ENCODE measurements at places on chromosomes 7 and 10.

GRCh38 chr7:148265896-148266295 is 324.7 kb upstream of the C7orf33 start:
- no peak for DNase-seq

DNA sequence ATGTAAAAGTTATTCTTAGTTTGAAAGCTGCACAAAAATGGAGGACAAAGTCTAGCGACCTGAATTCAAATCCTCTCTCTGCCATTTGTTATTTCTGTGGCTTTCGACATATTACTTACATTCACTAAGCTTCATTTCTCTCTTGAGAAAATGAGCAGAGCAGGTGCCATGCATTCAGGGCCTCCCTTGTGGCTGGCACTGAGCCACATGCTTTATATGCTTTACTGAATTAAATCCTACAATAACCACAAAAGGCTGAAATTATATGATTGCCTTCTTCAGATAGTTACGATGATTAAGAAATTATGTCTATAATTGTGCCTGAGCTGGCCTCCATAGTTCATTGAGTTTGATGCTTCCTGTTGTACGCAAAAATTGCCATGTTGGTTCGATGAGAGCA is 98.7 kb downstream of the NPSR1 start:
- DNase-seq, result no peak

- DNase-seq, result no peak
These were observed 105.0 kb upstream of the SLC26A5 start for GRCh38 chr7:103551016-103551415.

- DNase-seq, result peak; percentile 4
These were observed 31.9 kb upstream of the AGBL3 start for GRCh38 chr7:134954197-134955082.

- DNase-seq, result no peak
These were observed 117.0 kb upstream of the STK17A start for GRCh38 chr7:43465581-43466554.

- DNase-seq, result no peak
These were observed 168.6 kb downstream of the NRP1 start for GRCh38 chr10:33165911-33166310.

DNA sequence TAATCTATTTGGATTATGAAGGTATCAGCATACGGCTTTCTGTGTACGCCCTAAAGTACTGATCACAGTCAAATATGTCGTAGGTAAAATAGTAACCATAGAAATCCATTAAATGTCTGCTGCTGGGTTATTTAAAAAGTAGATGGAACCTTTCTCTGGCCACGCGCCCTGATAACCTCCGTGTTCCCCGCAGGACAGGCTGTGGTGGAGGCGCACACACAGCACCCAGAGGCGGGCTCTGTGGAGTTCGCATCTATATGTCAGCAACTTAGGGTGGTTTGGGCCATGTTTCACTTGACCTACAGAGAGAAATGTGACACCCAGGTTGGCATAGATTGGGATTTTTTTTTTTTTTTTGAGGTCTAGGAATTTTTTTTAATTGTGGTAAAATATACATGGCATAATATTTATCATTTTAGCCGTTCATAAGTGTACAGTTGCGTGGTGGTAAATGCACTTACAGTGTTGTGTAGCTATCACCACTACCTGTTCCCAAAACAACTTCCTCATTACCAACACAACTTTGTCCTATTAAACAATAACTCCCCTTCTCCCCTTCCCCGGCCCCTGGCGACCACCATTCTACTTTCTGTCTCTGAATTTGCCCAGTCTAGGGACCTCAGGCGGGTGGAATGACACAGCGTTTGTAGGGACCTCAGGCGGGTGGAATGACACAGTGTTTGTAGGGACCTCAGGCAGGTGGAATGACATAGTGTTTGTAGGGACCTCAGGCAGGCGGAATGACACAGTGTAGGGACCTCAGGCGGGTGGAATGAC is 15.4 kb downstream of the PPP2R2D start:
- DNase-seq, result no peak

DNA sequence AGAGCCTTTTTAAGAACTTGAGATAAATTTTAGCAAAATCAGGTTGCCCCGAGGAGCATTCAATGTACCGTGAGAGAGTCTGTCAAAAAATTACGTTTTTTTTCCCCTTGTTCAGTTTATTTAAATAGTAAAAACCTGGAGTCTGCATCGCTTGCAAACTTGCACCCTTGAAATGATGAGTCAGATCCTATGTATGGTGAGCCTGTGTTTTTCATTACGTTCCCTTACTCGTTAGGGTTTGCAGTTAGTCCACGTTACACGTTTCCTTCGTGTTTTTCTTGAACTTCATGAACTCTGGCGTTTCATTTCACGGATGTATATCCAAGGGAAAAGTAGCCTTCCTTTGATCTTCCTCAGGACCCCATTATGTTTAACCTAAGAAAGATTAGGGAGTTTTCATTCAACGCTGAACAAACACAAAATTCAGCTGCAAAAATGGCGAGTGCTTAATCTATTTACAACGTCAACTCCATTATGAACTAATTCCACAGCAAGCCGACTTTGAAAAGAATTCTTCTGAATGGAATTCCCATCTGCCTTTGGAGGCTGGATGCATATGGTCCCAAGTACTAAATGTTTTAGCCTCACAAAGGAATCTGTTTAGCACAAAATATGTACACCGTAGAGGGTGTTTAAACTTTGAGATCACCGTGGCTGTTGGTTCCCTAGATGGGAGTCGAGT is 182.4 kb downstream of the MYOF start:
- DNase-seq, result no peak

DNA sequence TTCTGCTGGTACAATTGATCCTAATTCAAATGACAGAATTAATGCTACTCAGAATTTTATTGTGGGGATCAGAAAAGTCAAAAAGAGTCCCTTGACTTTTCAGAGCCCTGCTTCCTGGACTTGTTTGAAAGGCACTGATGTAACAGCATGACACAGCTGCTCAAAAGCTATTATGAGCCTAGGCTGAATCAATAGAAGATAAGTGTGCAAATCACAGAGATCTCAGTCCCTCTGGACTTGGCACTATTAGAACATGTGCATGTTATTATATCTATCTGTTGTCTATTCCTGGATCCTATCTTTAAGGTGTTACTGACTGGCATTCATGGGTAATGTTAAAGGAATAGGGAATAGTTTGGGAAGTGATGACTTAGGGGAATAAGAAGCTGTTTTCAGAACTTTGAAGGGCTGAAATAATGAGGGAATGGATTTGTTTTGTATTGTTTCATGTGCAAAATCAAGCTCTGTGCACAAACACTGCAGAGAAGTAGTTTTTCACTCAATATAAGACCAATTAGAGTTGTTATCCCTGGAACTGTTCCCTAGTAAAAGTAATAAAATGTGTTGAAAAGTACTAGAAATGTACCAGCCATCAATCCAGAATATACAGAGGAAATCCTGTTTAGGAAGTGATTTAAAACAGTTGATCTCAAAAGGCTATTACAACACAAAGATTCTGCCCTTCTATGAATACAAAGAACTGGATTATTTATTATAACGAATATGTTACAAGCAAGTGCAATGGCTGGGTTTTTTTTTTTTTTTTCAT is 814.9 kb upstream of the C7orf33 start:
- no peak for DNase-seq

DNA sequence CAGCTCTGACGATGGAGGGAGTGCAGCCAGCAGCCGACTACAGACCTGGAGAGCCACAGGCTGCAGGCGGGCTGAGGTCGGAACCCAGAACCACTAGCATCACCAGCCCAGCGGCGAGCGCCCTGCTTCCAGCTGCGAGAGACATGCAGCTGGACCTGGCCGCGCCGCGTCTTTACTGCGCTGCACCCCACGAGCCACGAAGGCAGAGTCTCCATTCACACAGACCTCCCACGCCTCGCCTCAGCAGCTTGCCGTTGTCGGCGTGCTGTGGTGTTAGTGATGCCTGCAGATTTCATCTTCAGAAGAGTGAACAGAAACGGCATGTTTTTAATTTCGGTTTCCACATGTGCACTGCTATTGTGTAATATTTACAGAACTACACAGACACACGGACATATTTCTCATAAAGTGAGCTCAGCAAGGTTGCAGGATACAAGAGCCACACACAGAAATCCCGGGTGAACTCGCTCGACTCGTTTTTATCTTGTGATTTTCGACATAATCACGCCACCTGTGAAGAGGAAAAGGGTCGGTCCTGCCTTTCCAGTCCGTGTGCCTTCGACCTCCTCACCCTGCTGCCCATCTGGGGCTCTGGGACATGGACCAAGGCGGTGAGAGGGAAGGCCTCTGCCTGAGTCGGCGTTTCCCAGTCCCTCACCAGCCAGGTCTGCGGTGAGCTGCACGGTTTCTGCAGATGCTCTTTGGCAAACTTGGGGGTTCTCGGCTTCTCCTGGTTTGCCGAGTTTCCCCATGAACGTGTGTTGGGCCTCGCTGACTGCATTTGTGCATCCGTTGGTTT is 252.2 kb downstream of the ELFN1 start:
- DNase-seq, result no peak

- DNase-seq, result peak; percentile 66
These were observed 730.6 kb upstream of the IGFBP3 start for GRCh38 chr7:46651561-46652088.

- DNase-seq, result no peak
These were observed 36.2 kb upstream of the USP6NL start for GRCh38 chr10:11647676-11648075.

DNA sequence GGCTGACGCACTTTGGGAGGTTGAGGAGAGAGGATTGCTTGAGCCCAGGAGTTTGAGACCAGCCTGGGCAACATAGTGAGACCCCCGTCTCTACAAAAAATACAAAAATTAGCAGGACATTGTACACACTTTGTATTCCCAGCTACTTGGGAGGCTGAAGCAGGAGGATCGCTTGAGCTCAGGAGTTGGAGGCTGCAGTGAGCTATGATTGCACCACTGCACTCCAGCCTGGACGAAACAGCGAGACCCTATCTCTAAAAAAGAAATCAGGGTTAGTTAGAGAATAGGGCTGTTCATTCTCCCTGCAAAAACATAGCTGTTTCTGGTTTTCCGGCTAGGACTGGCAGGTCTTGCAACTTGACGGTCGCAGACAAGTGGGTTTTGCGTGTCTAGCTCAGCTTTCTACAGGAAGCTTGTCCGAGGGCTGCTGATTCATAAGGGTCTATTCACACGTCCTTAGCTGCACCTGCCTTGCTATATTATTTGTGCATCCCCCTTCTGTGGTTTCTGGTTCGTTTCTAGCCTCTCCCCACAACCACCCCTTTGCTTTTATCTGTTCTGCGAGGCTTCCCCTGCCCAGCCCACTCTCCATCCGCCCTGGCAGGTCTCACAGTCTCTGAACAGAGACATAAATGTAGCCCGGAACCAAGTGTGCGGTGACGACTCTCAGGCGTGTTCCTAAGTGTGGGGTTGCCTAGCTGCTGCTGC is 10.7 kb downstream of the AMZ1 start:
- DNase-seq, result no peak

- DNase-seq, result no peak
These were observed 656 bp downstream of the VSTM4 start for GRCh38 chr10:49114718-49115014.

DNA sequence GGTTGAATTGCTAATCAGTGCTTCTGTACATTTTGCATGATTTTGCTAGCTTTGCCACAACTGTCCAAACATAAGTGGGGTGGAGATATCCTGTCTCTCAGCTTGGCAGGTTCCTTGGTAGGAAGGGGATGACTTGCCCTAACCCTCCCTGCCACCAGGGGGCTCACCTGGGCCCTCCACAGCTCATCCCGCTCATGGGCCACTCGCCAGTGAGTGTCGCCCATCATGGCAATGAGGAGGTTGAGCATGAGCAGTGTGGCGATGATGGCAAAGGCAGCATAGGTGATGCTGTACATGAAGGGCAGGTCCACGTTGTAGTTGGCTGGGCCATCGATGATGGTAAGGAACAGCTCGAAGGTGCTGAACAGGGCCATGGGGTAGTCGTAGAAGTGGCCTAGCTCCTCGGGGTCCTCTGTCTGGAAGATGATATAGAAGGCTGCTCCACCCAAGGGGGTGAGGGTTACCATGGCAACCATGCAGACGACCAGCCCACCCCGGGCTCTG is 12.2 kb downstream of the TRPV6 start:
- no peak for DNase-seq

DNA sequence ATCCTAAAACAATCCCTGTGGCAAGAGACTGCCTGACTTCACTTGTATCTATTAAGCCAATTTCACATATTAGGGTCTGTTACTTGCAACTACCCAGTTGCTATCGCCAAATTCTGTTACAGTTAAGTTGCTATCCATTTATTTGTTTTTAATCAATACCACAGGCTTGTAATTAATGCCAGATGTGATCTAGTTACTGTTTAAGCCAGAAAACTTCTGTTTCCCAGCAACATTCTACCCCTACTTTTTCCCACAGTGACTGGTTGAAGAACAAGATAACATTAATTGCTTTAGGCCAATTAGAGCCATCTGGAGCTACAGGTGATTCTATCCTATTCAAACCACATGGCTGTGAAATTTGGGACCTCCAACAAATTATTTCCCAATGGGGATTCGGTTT is 131.3 kb downstream of the ALOX5 start:
- no peak for DNase-seq

DNA sequence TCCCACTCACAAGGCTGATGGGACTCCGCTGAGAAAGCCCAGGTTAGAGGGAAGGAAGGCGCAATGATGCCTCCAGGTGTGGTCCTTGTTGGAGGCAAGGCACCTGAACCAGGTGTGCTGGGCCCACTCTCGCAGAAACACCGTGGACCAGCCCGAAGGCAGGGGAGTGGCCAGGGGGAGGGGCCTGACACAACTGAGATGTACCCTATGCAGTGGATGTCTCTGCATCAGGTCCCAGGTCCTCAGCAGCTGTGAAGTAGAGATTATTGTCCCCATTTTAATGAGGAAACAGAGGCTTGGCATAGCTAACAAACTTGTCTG is 32.0 kb downstream of the GBX1 start:
- DNase-seq, result no peak

GRCh38 chr7:150413640-150414081 is 34.5 kb downstream of the ZNF775 start:
- DNase-seq, result no peak

DNA sequence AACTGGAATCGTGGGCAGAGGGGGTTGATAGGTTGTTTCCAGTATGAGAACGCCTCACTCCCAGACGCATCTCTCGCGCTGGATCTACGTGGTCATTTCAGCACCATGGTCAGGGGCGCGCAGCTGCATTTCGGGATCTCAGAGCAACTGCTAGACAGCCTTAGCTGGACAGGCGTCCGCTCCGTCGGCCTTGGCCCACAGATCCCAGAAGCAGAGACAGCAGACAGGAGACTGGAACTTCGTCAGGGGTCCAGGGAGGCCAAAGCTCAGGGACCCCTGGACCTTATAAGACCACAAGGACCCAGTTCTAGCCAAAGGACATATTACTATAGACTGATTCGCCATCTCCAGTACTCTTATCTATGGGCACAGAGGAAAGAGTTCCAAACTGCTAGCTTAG is 5.3 kb downstream of the NEUROG3 start:
- peak; percentile 64 for DNase-seq

Measured in RWPE1 (cell line).